Germinal center (tissue), 1 donor: ENCODE measurements at places on chromosomes 3 and 15.

DNA sequence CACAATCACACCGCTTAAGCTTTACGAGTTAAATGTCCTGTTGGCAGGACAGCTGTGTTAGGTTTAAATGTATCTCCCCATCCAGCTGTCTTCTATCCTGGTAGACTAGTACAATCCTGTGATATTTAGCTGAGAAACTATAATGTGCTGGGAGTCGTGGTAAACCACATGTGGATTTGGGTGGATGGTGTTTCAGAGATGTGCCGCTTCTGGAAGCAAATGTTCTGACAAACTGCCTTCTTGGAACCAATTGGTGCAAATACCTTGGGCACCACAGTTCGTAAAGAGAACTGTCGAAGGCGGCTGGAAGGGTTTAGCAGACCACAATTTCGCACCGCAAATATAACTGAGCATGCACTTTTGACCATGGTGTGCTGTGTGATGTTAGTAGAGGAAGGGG, 15.0 kb downstream of the SCG5 start:
- no peak for DNase-seq

DNA sequence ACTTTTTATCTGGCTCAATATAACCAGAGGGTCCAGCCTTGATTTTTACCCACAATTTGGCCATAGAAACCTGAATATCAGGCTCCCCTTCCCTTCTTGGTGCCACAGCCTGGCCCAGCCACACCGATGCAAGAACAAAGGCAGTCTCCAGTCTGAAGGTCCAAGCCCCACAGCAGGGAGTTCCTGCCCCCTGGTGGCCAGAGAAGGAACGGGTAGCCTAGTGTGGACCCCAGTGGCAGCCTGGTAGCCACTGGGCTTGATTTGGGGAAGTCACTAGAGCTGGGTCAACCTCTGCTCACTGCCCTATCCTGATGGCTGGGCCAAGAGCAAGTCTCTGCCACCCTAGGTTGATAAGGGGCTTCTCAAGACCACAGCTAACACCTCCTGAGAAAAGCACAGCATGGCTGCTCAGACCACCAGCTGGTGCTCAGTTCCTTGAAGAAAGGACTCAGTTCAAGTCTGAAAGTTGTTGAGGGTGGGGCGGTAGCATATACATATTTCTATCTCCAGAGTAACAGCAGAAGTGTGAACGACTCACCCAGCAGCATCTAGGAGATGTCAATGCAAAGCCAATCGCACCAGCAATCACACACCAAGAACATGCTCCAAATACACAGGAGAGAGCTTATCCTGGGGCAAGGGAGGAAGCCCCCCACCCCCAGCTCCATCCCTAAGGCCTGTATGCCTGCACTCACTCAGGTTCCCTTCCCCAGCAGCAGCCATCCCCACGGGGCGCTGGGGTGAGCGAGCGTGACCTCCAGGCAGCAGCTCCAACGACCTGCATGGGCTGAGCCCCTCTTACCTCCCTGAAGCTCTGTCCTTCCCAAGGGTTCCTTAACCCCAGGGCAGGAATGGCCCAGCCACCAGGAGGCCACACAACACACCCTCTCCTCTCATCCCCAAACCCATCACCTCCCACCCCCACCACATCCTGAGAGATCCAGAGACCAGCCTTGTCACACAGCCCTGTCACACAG, 7.6 kb downstream of the PFKFB4 start:
- DNase-seq = peak; percentile 80

DNA sequence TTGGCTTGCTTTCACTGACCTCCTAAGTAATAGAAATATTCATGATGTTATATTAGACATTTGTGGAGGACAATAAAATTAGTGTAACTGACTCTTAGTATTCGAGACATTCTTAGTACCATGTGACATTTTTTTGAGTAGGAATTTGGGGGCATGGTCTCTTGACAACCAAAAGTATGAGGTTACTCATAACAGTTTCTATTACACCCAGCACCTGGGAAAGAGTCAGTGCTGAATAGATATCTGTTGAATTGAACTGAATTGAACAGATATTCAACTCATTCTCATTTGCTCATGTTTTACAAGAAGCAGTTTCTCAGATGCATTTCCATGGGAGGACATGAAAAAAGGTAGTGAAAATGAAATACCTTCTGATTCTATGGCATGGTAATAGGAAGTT, 84.4 kb downstream of the CMSS1 start:
- no peak for DNase-seq

DNA sequence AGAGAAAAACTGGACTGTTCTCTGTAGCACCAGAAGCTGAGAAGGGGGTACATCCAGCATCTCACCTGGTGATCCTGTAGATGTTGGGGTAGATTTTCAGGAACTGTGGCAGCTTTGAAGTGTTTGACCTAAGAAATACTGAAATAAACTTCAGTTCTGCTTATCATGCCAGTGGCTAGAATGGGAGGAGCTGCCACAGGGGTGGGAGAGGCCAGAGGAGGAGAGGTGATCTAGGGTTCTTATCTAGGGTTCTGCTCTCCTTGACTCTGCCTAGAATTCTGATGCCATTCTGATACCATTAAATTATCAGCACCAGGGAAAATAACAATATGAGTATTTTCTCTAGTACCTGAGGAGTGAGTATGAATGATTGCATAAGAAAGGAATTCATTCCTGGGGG, 10.2 kb upstream of the CPOX start:
- no peak for DNase-seq
